ENCODE measurements at places on chromosomes 13 and 19. TPM values are rescaled to one million over a fixed set of nuclear protein-coding genes. Genes with fewer than 3 reads are reported as not detected.

Gene TMEM205
- 125 TPM for total RNA-seq

Gene FRY
- 68.1 TPM for total RNA-seq

- DNase-seq, result no peak
Observed at GRCh38 chr19:5141850-5142724, 173.2 kb downstream of the KDM4B start.

GRCh38 chr13:66347486-66348117 is 882.5 kb downstream of the PCDH9 start:
- no peak for DNase-seq

- DNase-seq, result peak; percentile 12
Observed at GRCh38 chr19:34962687-34963572, 1.1 kb downstream of the ZNF792 start.

Gene NLRP5
- not detected for total RNA-seq

GRCh38 chr13:31631746-31632145 is 107.6 kb upstream of the RXFP2 start:
- no peak for DNase-seq

Gene ZSWIM9
- total RNA-seq, result 7.6 TPM

Gene IRGC
- not detected for total RNA-seq

GRCh38 chr13:45967589-45967988 is 85.0 kb downstream of the ZC3H13 start:
- DNase-seq, result no peak

Gene C2CD4C
- total RNA-seq, result 0.88 TPM

DNA sequence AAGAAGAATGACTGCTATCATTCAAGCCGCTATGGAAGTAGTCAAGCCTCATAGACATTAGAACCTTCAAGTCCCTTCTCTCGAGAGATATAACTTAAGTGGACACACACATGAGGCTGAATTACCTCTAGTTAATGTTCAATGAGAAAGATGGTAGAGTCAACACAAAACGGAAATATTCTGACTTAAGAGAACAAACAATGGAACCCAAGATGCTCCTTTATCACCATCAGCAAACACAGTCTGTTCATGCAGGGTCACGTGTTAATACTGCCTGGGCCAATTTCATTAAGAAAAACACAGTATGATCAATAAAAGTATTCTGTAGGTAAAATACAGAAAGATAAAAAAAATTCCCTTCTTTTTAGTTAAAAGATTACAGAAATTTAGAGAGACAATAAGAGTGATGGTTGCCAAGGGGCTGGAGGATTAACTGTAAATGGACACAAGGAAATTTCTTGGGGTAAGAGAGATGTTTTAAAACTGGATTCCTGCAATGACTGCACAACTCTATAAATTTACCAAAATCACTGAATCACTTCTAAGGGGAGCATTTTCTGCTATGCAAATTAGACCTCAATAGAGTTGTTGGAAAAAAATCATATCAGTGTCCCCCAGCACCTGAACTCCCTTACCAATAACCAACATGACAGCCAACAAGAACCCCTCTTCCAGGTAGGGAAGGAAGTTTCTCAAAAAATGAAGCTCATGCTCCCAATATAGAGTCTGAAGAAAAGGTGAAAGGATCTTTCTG is 256.6 kb downstream of the ABCC4 start:
- DNase-seq, result no peak

All from lung (tissue), 17 donors.